Activated CD8-positive, alpha-beta memory T cell treated with anti-CD3 and anti-CD28 coated beads for 1 hour (primary cell): ENCODE measurements at places on chromosomes 11 and 22.

DNA sequence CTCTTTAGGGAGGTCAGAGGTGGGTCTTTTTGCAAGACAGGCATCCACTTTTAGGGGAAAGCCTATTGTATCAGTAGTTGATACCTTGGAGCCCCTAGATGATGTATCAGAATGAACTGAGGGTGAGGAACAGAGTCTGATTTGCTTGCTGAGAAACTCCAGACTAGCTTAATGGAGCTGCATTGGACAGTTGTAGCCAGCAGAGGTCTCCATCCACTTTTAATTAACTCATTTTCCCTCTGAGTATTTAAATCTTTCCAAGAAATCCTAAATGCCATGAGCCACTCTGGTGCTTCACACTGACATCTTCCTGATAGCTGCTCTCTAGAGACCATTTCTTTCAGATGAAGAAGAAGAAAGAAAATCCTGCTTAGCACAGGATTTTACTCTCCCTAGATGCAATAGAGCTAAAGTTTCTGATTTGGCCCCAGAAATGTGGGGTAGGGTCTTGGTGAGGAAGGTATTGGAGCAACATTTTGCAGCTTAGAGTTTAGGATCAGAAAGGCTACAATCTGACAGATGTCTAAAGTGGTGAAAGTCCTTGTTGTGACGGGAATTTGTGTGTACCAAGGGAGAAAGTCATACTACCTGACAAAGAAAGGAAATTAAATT is 38.0 kb downstream of the EXT2 start:
- no peak for DNase-seq

DNA sequence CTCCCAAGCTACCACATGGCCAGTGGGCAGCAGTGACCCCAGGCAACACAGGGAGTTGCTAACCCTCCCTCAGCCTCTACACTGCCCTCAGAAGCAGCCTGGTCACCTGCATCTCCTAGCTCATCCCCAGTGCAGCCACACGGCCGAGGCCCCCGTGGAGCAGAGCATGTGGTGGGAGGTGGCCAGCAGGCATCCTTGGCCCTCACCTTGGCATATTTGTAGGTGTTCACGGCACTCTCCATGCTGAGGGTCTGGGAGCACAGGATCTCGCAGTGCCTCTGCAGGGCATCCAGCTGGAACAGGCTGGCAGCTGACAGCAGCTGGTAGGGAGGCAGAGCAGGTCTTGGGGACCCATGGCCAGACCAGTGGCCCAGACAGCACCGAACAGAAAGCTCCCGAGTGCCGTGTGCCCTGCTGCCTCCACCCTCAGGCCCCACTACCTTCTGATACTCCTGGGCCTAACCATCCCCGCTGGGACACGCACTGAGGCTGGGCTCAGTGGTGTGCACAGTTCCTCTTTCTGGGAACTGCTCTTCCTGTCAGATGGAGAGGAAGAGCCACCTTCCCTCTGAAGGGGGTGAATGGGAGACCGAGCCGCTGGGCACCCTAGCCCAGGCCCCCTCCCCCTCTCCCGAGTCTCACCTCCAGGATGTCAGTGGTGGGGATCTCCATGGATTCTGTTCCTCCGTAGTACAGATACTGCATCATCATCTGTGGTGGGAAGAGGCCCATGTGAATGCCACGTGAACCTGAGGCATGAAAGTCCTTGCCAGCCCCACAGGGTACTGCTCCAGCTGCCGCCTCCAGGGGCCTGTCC is 48.8 kb downstream of the NAT10 start:
- DNase-seq, result no peak

DNA sequence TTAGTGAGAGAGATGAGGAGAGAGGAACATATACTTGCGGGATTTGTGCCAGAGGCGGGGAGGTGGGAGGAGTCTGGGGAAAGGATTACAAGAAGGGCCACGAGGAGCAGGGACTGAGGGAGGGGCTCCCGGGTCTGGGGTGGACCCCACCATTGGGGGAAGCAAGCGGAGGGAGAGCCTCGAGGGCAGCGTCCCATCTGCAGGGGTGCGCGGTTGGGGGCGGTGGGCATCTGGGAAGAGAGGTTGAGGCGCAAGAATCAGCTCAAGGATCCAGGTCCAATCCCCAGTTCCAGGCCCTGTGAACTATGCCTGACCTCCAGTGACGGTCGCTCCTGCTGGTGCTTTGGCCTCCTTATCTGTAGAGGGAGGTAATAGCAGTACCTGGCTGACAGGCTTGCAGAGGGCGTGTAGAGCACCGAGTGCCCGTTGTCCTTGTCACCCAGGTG is 38.0 kb downstream of the ADAMTS15 start:
- no peak for DNase-seq

DNA sequence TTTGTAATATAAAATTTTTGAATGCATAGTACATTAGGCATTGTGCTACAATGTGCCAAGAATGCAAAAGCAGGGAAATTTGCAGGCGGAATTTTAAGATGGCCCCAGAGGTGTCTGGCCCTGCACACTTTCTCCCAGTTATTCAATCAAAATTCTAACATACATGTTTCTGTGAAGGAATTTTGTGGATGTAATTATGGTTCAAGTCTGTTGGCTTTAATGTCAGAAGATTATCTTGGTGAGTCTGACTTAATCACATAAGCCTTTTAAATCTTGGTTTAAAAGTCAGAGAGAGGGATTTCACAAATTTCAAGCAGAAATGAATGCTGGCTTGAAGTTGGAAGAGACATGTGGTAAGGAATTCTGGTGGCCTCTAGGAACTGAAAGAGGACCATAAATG is 423.4 kb upstream of the CCDC179 start:
- no peak for DNase-seq

GRCh38 chr22:40331706-40332105 is 14.6 kb upstream of the ADSL start:
- DNase-seq, result no peak

- no peak for DNase-seq
These were observed 16.1 kb downstream of the BIK start for GRCh38 chr22:43126501-43127165.

DNA sequence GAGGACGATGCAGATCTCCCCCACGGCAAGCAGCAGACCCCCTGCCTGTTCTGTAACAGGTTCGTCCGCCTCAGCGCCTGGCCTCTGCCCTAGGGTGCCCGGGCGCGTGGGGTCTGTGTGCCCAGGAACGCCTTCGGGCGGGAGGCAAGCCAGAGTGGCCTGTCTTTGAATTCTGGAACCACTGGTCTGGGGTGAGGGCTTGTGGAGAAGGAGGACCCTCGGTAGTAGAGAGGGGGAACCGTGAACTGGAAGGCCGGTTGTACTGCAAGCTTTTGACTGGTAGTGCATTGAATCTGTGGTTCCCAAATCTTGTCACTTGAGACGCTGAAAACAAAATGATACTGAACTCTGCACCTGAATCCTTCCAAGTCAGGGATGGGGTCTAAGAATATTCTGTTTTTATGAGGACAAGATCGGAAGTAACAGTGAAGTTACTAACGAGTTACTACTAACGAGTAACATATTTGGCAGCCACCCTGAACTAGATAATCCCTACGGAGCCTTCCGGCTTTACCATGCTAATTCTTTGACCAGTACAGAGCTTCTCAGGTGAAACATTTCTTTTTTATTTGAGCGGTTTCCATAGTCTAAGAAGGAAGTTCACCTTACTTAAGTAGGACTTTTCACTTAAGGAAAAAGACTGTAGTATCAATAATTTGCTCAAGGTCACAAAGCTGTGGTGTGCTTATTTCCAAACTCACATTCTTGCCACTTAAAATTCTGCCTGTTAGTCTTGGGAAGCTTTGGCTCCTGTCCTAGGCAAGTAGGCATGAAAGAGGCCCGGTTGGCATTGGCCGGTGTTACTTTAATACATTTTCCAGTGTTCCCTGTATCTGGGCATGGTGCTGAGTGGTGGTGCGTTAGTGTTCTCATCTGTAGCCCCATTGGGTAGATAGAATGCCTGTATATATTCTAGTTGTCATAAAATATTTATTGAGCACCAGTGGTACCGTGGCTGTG is 860 bp downstream of the PRMT3 start:
- DNase-seq, result no peak

DNA sequence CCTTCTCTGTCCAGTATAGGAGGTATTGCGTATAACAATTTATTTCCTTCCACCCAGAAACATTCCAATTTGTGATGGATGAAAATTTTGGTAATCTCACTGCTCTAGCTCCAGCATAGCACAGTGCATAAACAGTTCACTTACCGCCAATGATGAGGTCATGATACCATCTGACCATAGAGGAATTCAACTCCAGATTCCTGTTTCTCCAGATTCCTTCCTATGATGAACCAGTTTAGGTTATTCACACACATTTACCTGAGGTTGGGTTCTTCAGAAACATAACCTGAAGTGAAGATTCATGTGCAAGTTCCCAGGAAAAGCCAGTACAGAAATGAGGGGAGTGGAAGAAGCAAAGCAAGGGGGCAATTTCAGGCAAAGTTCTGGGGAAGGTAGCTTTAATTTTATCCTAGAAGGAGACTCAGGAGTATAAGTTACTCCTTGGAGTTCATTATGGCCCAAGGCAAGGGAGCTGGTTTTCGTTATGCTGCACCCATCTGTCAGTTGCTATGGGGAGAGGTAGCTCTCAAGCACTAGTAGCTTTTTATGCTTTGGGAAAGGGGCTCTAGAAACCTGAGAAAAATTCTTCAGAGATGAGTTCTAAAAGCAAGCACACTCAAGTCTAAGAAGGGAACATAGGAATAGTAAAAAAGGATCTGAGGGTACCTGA is 121.6 kb downstream of the CASP12 start:
- DNase-seq, result no peak

DNA sequence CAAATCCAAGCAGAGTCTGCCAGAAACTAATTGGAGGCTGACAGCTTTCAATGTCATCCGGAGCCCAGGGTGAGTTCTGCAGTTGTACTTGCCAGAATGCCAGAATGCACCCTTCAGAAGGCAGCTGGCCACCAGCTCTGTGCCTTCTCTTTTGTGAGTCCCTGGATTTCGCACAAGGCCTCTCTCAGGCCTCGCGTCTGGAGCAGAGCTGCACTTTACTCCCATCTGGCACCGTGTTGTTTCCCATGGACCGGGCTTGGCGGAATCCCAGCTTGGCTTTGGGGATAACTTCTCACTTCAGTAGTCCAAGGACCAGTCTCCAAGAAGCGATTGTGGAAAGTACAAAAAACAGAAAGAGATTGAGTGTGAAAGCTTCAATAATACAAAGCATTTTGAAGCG is 451.3 kb upstream of the KIRREL3 start:
- DNase-seq, result no peak

GRCh38 chr11:113176599-113177360 is 137.6 kb upstream of the TTC12 start:
- DNase-seq, result no peak

- DNase-seq, result no peak
These were observed 7.5 kb upstream of the CDKN1C start for GRCh38 chr11:2892967-2893528.

DNA sequence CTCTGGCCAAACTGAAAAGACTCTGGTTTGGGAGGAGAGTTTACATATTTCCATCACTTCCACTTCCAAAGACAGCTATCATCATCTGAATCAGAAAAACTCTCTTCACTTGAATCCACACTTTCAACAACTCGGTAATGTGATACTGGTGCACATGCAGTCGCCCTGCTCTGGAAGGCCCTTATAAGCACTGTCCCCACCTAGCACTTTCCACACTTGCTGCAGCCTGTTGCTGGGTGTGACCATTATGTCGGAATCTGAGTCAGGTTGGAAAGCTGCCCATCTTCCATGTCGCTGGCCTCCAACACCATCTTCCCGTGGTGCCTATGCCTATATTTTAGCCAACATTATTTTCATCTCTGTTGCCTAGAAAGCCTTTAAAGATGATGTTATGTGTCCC is 1.1 kb upstream of the OR10A5 start:
- DNase-seq, result no peak

GRCh38 chr22:26045051-26045450 is 124.2 kb upstream of the SEZ6L start:
- DNase-seq, result no peak

DNA sequence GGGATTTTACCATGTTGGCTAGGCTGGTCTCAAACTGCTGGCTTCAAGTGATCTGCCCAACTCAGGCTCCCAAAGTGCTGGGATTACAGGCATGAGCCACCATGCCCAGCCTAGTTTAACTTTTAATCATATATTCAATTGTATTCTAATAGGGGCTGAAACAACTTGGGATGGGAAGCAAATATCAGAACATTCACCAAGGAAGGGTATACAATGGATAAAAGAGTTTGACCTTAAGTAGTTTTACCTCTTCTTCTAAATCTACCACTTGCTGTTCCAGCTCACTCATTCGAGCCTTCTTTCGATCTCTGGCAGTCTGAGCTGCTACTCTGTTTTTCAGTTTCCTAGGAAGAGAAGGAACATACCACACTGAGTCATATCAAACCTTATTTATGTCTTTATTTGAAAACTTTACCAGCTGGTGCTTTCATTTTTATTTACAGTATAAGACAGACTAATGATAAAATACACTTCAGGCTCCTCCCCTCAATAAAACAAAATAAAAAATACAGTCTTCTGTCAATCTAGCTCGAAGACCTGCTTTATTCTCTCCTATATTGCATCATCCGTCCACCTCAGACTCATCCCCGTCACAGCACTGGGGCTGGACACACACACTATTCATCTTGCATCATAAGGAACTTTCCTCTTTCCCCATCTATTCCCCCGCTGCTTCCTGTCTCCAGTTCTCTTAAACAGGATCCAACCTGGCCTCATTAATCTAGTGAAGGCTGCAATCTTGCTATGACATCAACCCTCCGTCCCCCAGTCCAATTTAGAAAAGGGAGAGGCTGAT is 1.4 kb downstream of the XBP1 start:
- DNase-seq, result no peak

- DNase-seq, result no peak
These were observed 174.2 kb downstream of the ETS1 start for GRCh38 chr11:128412847-128413791.

GRCh38 chr22:37467391-37467955 is 18.7 kb downstream of the MFNG start:
- no peak for DNase-seq

GRCh38 chr22:19988965-19989724 is 27.5 kb downstream of the ARVCF start:
- DNase-seq, result no peak

DNA sequence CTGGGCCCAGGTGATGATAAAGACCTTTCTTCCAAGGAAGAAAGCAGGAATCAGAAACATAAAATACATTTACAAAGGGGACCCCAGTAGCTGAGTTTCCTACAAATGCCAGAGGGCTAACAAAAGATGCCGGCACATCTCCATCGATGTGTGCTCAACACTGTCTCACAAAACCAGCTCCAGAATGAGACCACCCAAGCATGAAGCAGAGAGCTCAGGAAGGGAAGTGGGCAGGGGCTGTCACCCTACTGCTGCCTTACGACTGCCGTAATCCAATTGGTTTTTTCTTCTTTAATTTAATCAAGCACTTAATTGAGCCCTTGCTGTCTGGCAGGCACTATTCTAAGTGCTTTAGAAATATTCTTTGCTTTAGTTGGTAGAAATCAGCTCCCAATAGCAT is 26.1 kb downstream of the SMCO4 start:
- DNase-seq, result no peak

- DNase-seq, result no peak
These were observed 21.6 kb downstream of the ANO1 start for GRCh38 chr11:70099578-70100279.

GRCh38 chr11:134532921-134533421 is 120.9 kb upstream of the B3GAT1 start:
- no peak for DNase-seq

GRCh38 chr11:96035031-96035739 is 111.3 kb upstream of the MTMR2 start:
- DNase-seq, result no peak

GRCh38 chr11:1226226-1226985 is 3.5 kb downstream of the MUC5B start:
- no peak for DNase-seq

GRCh38 chr11:108654994-108655631 is 9.8 kb upstream of the DDX10 start:
- DNase-seq, result no peak
